ENCODE measurements at places on chromosomes 5 and 9.

GRCh38 chr5:127492854-127493738 lies 24.3 kb upstream of the PRRC1 start:
- DNase-seq = peak; percentile 61

GRCh38 chr9:5178126-5178805 lies 7.2 kb downstream of the INSL6 start:
- DNase-seq = no peak

- no peak for DNase-seq
These were observed 320.1 kb downstream of the ADAMTS6 start for GRCh38 chr5:65161655-65162054.

DNA sequence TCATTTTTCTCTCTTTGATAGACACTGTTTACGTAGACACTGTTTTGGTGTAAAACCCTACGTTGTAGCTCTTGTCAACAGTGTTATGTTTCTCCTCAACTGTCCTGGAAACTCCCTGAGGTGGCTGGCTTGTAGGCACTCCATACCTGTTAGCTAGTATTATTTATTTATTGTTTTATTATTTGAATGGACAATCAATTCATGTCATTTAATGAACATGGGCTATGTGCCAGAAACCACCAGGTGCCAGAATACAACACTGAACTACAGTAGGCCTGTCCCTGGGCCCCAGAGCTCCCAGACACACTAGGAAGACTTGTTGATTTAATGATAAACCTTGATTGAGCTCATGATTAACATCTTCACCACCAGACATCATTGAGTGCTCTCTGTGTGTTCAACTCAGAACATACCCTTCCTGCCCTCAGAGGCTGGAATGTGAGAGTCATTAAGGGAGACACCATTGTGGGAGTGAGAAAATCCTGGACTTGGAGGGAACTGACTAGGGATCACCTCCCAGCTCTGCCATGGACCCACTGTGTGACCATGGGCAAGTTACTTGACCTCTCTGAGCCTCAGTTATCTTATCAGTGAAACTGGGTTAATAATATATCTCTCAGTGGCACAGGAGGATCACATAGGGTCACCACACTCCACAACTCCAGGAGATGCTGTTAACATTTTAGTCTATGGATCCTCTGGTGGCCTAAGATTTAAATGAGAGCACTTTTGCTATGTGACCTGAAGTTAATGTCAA lies 19.2 kb downstream of the IRF1 start:
- no peak for DNase-seq

DNA sequence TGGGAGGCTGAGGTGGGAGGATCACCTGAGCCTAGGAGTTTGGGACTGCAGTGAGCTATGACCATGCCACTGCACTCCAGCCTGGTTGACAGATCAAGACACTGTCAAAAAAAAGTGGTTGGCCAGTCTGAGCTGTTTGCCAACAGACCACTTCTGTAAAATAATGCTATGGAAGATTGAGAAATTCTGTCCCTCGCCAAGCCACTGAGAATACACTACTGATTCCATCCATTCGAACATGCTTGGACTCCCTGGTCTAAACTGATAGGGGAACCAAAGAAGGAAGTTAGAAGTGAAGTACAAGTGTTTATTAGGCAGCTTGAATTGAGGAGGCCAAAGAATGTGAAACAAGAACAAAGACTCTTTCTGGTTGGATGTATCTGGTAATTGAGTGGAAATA lies 27.2 kb downstream of the ENC1 start:
- DNase-seq = no peak

GRCh38 chr5:123559434-123559775 lies 47.4 kb downstream of the CSNK1G3 start:
- no peak for DNase-seq

GRCh38 chr9:99561509-99561917 lies 260.2 kb upstream of the NR4A3 start:
- DNase-seq = no peak

DNA sequence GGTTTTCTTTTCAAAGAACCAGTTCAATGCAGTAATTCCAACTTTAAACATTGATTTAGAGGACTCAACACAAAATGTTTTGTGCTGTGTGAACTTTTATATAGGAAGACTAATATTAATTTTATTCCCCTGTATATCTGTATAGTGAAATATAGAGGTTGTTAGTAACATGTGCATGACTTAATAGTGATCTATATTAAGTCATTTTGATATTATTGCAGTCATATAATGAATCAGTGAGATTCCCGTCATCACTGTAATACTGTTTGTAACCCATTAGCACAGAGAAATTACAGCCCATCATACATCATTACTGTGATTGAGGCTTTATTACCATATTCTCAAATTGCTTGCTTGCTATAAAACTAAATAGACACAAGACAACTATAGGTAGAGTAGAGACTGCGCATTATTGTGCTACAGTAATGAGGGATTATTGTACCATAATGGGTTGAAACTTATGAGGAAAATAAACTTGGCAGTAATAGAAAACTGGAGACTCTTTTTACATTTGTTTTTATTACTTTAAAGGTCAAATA lies 170.7 kb downstream of the RANBP17 start:
- no peak for DNase-seq

DNA sequence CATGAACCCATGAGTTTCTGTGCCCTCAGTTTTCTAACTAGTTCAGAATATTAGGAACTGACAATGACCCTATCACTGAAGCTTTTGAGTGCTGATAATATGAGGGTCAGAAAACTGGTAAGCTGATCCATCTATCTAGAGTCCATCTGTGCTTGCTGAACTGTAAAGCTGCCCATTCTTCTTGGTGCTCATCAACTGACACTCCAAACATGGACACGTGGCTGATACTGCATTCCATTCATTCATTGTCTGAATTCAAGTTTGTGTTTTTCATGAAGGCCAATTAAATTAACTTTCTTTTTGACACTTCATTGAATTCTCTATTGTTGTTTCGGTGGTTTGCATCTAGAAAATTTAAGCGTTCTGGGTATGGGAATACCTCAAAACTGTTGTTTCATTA lies 17.6 kb downstream of the NREP start:
- no peak for DNase-seq

GRCh38 chr5:142117579-142118151 lies 9.1 kb downstream of the NDFIP1 start:
- DNase-seq = no peak

DNA sequence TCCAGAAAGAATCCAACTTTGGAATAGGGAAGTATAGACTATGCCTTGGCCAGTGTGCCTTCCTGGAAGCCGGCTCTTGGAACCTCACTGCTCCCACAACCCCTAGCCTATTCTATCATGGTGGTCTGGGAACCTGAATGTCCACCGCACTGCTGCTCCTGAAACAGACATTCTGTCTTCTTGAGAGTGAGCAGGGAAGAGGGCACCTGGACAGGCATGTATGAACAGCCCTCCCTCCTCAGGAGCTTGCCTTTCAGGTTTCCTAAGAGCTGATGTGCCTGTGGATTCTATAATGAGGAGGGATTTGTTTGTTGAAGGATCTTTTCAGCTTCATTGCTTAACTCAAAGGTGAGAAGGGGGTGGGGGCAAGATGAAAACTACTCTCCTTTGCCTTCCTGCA lies 55.1 kb upstream of the XPA start:
- DNase-seq = no peak

DNA sequence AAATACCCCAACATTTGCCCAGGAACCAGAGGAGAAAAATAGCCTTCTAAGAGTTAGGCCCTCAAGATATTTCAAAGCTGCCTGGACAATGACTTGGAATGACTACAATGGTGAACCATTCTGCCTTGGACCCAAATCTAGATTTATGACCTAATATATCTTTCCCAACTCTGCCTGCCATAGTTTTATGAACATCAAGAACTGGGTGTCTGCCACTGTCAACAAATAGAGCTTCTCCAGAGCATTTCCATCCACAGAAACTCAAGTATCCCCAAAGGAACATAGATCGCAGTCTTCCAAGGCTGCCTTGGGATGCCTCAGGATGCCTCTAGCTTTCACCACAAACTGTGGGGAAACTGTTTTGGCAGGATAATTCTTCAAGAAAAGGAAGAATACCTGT lies 48.2 kb upstream of the NFIB start:
- peak; percentile 66 for DNase-seq

DNA sequence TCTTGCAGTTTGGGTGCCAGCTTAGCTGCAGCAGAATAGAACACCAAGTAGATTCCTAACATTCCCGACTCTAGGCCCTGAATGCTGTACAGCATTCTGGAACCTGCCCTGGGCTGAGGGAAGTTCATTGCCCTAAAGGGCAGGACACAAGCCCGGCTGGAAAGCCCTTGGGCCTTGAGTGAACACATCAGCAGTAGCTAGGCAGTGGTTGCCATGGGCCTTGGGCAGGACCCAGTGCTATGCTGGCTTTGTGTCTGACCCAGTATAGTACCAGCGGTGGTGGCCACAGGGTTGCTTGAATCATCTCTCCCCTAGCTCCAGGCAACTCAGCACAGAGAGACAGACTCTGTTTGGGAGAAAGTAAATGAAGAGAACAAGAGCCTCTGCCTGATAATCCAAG lies 137.8 kb downstream of the AGTPBP1 start:
- no peak for DNase-seq

GRCh38 chr5:177100714-177101121 lies 14.0 kb downstream of the FGFR4 start:
- DNase-seq = no peak

DNA sequence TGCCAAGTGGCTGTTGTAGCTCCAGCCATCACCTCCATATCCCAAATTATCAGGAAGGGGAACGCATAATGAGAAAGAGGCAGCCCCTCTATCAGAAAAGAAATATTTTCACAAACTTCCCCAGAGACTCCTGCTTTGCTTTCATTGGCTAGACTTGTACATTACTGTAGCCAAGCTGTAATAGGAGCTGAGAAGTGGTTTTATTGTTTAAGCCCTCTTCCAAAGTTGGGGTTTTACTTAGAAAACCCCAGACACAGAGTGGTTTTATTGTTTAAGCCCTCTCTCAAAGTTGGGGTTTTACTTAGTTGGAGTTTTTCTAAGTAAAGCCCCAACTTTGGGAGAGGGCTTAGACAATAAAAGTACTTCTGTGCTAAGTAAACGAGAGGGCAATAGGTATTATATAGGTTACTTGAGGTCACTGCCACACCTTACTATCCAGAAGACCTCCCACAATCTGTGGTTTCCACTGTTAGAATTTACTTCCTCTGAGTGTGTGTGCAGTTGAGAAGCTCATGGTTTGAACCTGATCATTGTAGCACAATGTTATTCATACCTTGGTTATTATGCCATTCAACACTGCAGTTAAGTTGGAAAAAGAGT lies 215.7 kb upstream of the OTULINL start:
- DNase-seq = no peak

GRCh38 chr9:123718188-123718587 lies 211.7 kb downstream of the DENND1A start:
- DNase-seq = no peak

GRCh38 chr5:109922381-109922995 lies 232.8 kb downstream of the MAN2A1 start:
- DNase-seq = no peak

GRCh38 chr9:127491516-127491915 lies 40.2 kb downstream of the LRSAM1 start:
- DNase-seq = no peak

DNA sequence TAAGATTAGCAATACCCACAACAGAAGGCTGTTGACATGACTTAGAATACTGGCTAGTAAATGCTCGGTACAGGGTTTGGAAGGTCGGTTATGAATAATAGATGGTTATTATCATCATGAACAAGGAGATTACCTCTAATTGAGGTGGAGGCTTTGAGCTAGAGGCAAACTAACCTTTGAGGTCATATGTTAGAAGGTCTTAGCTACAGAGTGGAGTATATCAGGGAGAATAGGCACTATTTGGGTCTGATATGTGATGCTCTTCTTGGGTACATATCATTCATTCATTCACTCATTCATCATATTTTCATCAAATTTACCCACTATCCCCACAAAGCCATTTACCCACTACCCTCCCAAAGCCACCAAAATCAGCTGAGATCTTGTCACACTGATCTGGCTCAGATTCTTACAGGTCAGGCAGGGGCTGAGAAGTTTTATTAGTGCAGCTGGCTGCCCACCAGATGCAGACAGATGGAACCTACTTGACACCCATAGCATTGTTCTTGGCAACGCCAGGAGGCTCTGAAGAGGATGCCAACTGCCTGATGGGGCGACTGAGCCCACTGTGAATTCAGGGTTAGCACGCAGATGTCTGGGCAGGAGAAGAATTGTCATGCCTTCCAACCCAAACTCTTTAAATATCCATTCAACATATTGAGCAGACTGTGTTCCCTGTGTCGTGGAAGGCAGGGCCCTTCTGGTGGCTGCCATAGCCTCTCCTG lies 90.2 kb upstream of the SH3PXD2B start:
- DNase-seq = no peak

GRCh38 chr9:89604729-89605464 lies at the start of gene GADD45G:
Gene GADD45G, plus strand, starts transcription at chr9:89605012. Its CDS starts 110 bp downstream, at chr9:89605122.
- DNase-seq = peak; percentile 84

DNA sequence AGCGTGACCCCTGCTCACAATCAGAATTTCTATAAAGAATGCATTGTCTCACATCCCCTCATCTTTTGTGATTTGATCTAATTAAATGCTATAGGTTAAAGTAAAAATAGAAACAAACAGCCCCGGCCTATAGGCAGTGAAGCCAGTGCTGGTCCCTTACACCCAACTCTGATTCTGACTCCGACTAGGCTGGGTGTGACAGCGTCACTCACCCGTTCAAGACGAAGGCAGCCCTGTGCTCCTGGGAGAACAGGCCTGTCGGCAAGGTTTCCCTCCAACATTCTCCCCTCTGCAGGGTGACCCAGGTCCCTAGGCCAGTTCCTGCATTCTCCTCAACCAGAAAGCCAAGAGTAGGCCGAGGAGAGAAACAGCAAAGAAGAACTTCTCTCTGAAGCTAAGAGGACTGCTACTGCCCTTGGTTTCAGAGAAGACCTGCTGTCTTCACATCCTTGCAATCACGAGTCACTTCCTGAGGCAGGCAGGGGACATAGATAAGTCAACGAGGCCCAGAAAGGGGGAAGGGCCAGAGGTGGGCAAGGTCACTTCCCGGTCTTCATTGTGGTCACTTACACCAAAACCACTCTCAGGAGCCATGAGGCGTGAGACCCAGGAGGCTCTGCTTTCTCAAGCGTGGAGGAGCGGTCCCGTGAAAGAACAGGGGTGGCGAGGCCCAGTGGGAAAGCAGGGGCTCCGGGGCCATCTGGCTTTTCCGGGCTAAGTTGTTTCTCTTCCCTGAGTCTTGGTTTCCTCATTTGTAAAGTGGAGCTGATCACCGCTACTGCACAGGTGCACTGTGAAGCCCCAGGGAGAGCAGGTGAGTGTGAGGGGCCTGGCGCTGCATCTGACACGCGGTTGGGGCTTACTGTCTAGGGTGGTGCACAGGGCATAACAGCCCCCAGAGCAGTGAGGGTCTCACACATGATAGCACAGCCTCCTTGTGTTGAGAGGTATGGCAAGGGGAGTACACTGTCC lies 200.8 kb downstream of the CRB2 start:
- DNase-seq = no peak

Data from fibroblast of pulmonary artery (primary cell).